CD4-positive, CD25-positive, alpha-beta regulatory T cell (primary cell): ENCODE measurements at places on chromosomes 16 and 17.

- no peak for DNase-seq
These were observed 54.7 kb downstream of the IRX3 start for GRCh38 chr16:54231919-54232318.

GRCh38 chr17:12727076-12727760 lies 61.5 kb downstream of the MYOCD start:
- DNase-seq, result no peak

- no peak for DNase-seq
These were observed 18.8 kb downstream of the ZNF652 start for GRCh38 chr17:49343273-49343672.

GRCh38 chr17:77353684-77354419 lies 213.1 kb downstream of the SEC14L1 start:
- no peak for DNase-seq

GRCh38 chr17:21034340-21035235 lies 8.2 kb downstream of the USP22 start:
- peak; percentile 70 for DNase-seq

GRCh38 chr17:46106966-46107644 lies 86.1 kb downstream of the KANSL1 start:
- no peak for DNase-seq

DNA sequence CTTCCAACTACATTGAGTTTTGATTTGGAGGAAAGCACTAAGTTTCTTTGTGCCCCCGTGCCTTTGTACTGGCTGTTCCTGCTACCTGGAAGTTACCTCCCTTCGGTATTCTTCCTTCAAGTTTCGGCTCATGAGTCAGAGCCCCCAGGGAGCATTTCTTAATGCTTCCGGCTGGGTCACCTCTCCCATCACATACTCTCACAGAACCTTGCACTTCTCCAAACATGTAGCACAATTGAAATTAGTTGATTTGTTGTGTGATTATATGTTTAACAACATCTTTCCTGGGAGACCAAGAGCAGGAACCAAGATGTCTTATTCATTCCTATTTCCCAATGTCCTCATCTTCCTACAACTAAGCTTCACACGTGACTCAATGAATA lies 158.6 kb upstream of the CDH5 start:
- no peak for DNase-seq

DNA sequence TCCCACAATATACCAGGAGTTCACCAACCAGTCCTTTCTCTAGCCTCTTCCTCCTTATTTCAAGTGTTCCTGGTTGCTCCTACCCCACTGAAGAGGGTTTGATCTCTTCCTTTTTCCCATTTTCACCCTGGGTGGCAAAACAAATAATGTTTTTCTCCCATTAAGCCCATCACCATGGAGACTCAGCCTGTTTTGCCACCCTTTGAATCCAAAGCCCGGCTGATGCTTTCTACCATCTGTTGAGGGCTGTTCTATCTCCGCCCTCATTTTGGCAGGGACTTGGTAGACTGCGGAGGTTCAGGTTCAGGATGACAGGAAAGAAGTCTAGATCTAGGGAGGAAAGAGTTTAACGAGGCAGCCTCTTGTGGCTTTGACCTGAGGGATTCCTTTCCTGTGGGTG lies 2.6 kb downstream of the DNAH2 start:
- DNase-seq, result no peak

- DNase-seq, result no peak
These were observed 36.5 kb downstream of the TRARG1 start for GRCh38 chr17:1315891-1316403.

DNA sequence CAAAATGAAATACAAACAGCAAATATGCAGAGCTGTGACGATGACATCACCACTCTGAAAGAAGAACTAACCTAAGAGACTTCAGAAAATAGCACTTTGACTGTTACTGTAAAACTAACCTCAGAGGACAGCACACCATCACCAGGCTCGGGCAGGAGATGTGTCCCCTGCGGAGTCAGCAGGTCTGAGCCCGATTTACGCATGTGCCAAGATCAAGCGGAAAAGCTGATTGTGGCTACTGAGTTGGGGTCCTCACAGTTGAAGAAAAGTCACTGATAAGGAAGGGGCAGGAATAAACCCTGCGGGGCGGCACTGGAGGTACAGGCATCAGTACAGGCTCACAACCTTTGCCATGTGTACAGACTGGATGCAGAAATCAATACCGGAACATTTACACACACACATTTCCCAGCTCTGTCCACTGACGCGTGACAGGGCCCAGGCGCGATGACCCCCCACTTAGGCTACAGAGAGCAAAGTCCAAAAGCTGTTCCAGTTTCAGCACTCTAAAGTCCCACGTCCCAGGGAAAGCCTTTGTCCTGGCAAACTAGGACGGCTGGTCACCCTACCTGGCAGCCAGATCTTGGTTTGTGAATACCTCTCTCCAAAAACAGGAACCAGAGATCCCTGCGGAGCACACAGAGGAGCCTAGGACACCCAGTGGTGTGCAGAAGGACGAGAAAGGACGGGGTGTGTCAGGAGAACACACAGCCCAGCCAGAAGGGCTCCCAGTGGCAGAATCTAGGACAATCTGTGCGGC lies 21.5 kb downstream of the TRAP1 start:
- DNase-seq, result no peak

DNA sequence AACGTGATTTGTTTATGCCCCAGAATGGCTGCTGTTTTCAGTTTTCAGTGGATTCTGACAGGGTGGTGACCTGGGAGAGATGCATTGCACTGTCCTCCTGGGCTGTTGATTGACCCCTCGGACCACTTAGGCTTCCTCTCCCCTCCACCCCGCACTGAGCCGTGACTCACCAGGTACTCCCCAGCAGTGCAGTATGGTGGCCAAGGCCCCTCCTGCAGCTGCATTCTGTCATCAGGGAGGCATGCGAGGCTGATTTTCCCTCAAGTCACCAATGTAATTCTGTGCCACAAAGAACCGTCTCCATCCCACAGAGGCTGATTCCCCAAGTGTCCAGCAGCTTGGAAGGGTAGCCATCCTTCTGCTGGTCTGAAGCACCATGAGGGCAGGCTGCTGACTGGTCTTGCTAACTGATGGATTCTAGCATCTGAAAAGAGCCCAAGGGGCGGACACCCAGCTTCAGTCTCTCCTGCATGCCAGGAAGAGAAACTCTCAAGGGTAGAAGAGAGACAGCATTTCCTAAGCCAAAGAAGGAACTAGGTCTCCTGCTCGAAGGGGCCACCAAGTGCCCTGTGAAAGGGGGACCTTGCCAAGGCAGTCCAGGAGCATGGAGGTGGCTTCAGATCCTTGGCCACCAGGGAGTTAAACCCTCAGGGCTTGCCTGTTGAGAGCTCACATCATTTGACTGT lies 148.1 kb downstream of the SOCS1 start:
- DNase-seq, result no peak

DNA sequence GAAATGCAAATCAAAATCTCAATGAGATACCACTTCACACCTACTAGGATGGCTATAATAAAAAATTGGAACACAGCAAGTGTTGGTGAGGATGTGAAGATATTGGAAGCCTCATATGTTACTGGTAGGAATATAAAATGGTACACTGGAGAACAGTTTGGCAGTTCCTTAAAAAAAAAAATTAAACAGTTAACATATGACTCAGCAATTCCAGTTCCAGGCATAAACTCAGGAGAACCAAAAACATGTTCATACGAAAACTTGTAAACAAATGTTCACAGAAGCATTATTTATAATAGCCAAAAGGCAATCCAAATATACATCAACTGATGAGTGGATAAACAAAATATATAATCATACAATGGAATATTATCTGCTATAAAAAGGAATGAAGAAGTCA lies 28.2 kb downstream of the ZNF652 start:
- no peak for DNase-seq

GRCh38 chr17:1970843-1971384 lies 54.2 kb downstream of the RTN4RL1 start:
- no peak for DNase-seq

DNA sequence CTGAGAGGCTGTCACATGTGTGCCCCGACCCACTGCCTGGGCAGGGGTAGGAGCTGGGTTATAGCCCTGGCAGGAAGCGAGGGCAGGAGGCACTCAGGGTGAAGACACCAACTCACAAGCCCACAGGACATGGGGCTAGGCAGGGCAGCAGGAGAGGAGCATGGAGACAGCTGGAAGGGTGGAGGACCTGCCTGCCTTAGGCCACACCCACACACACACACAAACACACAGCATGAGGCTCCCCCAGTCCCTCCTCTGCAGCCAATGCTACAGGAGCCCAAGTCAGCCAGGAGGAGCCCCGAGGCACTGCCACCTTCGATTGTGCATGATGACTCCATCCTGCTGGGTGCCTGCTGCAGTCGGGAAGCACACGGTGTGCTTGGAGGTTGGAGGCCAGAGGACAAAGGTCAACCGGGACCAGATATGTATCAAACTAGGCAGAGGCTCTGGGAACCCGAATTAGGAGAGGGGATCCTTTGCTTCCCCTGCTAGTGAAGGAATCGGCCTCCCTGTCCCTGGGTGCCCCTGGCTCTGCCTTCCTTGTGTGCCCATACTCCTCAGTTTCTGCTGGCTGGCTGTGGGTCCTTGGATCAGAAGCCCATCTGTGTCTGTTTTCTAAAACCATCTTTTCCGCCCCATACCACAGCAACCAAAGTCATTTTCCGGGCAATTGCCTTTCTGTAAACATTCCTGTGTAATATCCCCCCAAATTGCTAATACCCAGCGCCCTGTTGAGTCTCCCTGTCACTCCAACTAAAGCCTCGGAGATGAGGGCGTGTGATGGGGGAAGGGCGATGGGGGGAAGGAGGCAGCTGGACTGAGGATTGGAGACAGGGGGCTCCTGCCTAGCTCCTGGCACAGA lies 20.5 kb downstream of the SRCIN1 start:
- no peak for DNase-seq

GRCh38 chr16:76450890-76451289 lies 173.7 kb downstream of the CNTNAP4 start:
- DNase-seq, result no peak

DNA sequence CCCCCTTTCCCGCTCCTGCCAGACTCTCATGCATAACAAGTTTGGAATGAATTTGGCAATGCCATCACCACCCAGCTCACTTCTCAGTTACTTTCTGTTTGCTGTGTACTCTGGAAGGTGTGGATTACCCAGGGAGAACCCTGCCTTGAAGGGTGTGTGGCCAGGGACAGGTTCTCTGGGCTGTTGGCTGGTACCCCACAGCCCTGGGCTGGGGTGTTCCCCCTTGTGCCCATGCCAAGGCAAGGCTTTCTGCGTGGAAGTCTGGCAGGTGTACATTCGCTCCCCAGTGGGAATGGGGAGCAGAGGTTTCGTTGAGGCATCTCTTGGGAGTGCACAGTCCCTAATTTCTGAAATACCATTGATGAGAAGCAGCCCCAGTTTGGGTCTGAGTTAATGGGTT lies 187.7 kb downstream of the CCDC182 start:
- DNase-seq, result no peak

DNA sequence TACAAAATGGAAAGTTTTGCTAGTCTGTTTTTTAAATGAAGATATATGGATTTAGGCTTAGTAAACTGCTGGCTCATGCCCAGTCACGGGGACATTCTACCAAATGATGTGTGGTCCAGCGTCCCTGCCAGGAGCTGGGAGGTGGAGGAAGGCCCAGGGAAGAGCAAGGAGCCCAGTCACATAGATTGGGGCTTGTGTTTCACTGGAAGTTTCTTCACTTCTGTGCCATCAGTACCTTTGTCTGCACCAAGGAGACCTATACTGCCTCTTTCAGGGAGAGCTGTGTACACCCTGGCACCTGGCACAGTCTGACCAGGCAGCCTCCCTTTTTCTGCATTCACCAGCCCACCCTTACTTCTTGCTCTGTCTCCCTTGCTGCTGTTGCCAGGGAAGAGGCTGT lies 32.6 kb upstream of the ERN1 start:
- DNase-seq, result no peak

DNA sequence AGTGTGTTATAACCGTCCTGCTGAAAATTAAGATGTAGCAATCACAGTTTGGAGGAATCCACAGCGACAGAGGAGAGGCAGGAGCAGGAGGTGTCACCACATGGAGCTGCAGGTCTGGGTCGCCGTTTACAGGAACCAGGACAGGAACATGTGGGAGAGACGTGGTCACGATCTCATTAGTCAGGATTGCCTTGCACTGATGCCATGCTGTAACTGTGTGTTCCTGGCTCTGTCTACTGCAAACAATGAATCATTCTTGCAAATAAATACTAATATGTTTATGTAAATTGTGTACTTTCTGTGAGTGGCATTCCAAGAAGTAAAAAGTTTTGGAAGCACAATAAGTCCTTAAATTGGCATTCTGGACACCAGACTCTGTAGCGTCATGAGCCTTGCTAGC lies 271.8 kb downstream of the CPPED1 start:
- DNase-seq, result no peak

DNA sequence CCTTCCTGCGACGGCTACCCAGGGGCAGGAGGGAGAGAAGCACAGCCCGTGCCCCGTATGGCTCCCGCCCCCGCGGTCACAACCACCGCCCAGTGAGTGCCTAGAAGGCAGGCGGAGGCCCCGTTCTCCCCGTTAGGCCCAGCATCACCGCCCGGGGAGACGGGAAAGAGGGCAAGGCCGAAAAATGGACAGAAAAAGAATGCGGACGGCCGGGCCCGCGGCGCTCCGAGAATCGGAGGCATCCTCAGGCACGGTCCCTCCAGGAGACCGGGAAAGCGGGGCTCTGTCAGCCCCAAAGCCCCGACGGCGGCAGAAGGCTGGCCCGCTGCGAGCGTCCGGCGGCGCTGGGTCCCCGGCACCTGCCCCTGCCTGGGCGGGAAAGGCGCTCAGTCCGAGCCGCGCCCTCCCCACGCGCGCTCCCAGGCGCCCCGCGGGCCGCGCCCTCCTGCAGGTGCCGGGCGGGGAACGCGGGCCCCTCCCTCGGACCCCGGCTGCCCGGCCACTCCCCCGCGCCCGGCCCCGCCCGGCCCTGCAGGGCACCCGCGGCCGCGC lies 407 bp downstream of the MCRIP1 start:
- peak; percentile 34 for DNase-seq

GRCh38 chr16:56871172-56871593 lies 6.2 kb downstream of the SLC12A3 start:
- no peak for DNase-seq

- no peak for DNase-seq
These were observed 388.7 kb upstream of the PMFBP1 start for GRCh38 chr16:72560617-72561016.

DNA sequence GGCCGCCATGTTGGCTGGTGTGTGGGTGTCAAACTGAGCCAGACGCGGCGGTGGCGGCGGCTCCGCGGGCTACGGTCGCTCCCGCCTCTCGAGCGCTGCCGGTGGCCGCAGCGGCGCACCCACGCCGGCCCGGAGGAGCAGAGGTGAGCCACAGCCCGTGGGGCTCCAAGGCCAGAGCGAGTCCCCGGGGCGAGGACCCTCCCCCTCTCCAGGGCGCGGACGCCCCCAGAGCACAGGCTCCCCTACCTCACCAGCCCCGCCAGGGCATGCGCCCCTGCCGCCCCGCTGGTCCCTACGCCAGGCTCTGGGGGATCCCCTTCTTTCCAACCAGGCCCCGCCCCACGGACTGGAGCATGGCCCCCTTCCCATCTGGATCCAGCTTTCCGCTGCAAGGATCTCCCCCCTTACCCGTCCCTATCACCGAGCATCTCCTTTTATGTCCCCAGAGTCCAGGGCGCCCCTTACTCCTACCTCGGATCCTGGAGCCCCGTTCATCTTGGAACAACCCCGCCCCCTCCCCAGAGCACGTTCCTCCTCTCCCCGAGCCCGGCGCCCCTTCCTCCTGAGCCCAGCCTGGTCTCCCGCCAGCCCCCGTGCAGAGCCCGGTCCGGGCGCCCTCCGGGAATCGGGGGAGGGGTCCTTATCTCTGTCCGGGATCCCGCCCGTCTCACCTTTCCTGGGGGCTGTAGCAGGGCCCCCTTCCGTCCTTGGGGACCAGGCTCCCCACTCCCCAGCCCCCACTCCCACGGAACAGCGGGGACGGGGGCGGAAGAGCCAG lies 412 bp downstream of the EPN2 start:
- peak; percentile 24 for DNase-seq
